Gastrocnemius medialis (tissue), 4 donors: ENCODE measurements at places on chromosomes 1 and 21. TPM values are rescaled to one million over a fixed set of nuclear protein-coding genes. Genes with fewer than 3 reads are reported as not detected.

FAAH gene
- total RNA-seq = 6.4 TPM

FMN2 gene
- not detected for total RNA-seq

DISP3 gene
- not detected for total RNA-seq

LRRC38 gene
- 6.5 TPM for total RNA-seq

CHODL gene
- total RNA-seq = not detected

DSCAM gene
- not detected for total RNA-seq

DENND1B gene
- total RNA-seq = 3.3 TPM

NR5A2 gene
- 1.2 TPM for total RNA-seq

GUCA2B gene
- not detected for total RNA-seq

FMO3 gene
- total RNA-seq = 3.3 TPM

TTC34 gene
- total RNA-seq = not detected

PRAMEF10 gene
- total RNA-seq = not detected

ADCY10 gene
- total RNA-seq = 0.07 TPM

PEX14 gene
- 17.8 TPM for total RNA-seq

IVL gene
- total RNA-seq = not detected

FAM163A gene
- total RNA-seq = not detected

ANKRD65 gene
- total RNA-seq = 0.16 TPM

CELA3A gene
- not detected for total RNA-seq

SLC45A3 gene
- 0.76 TPM for total RNA-seq

VWA5B1 gene
- not detected for total RNA-seq

RGS16 gene
- total RNA-seq = 0.52 TPM

TAL1 gene
- 1.6 TPM for total RNA-seq

ESPN gene
- not detected for total RNA-seq

PTAFR gene
- 1.5 TPM for total RNA-seq

C1orf226 gene
- total RNA-seq = 0.39 TPM

VANGL2 gene
- total RNA-seq = not detected

TGFBR3 gene
- total RNA-seq = 43.1 TPM

CD1E gene
- not detected for total RNA-seq

AGBL4 gene
- total RNA-seq = not detected

PTGER3 gene
- total RNA-seq = 0.29 TPM

SPRR2F gene
- total RNA-seq = not detected

FCGR2B gene
- 5.8 TPM for total RNA-seq

C1orf141 gene
- total RNA-seq = not detected

RAB3B gene
- total RNA-seq = 0.04 TPM
